Thoracic aorta (tissue), 2 donors: ENCODE measurements at places on chromosomes 11 and 22. TPM values are rescaled to one million over a fixed set of nuclear protein-coding genes. Genes with fewer than 3 reads are reported as not detected.

Gene MS4A7
- total RNA-seq = 81.8 TPM

Gene C11orf65
- not detected for total RNA-seq

Gene NFAM1
- 4.1 TPM for total RNA-seq

Gene UPK2
- total RNA-seq = not detected

- DNase-seq = no peak
Measured at GRCh38 chr11:93370260-93370659, 39.7 kb downstream of the DEUP1 start.

- DNase-seq = no peak
Measured at GRCh38 chr11:203945-204586, 3.1 kb downstream of the BET1L start.

GRCh38 chr22:37146507-37147180, 3.1 kb downstream of the IL2RB start:
- no peak for DNase-seq

DNA sequence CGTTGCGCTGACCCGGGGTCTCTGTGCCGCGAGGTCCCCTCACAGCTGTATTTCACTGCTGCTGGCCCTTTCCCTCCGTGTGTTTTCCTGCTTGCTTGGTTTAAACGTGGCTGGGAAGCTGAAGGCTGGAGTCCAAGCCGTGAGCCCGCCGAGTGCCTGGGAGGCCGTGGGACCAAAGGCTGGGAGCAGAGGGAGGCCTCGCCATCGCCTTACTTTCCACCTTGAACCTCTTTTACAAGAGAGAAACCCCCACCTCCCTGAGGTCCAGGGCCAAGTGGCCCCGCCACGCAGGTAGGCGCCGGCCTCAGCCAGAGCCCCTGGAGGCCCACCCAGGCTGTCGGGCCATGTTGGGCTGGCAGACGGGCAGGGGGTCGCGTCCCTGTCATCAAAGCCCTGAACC, 411.6 kb downstream of the TBC1D22A start:
- no peak for DNase-seq
